Thoracic aorta (tissue), 2 donors: ENCODE measurements at places on chromosomes 5 and 9. TPM values are rescaled to one million over a fixed set of nuclear protein-coding genes. Genes with fewer than 3 reads are reported as not detected.

GRCh38 chr5:141338538-141339306, at the start of gene PCDHGA2:
PCDHGA2 (plus strand) TSS chr5:141338760.
- peaks cover 3% of the 10 kb centered on the region for H3K36me3 ChIP-seq
- peak within 1 kb of the TSS; percentile 64 for H3K4me3 ChIP-seq
- DNase-seq = no peak
- H3K27me3 ChIP-seq = no peaks in the 10 kb centered on the region
- no peak within 1 kb of the TSS for H3K27ac ChIP-seq

DNA sequence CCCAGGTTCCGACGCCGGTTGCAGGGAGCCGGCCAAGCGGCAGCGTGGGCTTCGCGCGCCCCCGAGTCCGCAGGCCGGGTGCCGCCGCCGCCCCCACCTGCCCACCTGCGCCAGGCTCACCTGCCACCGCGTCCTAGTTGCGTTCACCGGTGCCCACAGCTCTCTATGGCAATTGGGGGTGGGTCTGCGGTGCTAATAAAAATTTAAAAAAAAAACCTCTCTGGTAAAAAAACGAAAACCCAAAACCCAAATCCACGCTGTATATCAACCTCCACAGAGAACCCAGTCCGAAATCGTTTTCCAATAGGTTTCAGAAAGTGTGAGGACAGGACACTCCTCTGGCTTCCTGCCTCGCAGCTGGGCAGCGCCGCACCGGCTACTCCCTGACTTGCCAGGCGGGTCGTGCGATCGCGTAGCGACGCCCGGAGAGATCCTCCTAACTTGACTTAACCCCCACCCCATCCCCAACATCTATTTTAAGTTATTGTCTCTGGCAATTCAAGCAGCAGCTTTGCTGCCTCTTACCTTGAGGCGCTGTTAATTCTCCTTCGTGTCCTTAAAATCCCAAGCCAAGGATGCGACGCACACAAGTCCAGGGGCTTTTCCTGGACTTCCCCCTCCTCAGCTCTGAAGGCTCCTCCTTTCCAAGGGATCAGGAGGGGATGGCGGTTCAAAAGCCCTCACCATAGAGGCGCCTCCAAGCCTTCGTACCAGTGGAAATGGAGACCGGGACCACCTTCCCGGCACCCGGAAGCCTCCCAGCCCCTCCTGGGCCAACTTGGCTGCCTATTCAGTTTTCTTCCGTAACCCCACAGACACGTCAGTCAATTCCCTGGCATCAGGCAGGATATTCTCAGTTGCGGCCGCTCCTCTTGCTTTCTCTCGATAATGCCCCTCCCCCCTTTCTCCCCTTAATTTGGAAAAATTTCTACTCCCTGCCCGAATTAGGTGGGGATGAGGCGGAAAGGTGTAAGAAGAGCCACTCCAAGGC, 1639.4 kb upstream of the C9orf72 start:
- DNase-seq = no peak
- H3K36me3 ChIP-seq = no peaks in the 10 kb centered on the region
- H3K27ac ChIP-seq = no peak overlapping the region

- H3K4me3 ChIP-seq = no peak overlapping the region
- no peaks in the 10 kb centered on the region for H3K36me3 ChIP-seq
- H3K27me3 ChIP-seq = no peaks in the 10 kb centered on the region
Measured at GRCh38 chr9:72579880-72580550, 58.6 kb downstream of the TMC1 start.

DNA sequence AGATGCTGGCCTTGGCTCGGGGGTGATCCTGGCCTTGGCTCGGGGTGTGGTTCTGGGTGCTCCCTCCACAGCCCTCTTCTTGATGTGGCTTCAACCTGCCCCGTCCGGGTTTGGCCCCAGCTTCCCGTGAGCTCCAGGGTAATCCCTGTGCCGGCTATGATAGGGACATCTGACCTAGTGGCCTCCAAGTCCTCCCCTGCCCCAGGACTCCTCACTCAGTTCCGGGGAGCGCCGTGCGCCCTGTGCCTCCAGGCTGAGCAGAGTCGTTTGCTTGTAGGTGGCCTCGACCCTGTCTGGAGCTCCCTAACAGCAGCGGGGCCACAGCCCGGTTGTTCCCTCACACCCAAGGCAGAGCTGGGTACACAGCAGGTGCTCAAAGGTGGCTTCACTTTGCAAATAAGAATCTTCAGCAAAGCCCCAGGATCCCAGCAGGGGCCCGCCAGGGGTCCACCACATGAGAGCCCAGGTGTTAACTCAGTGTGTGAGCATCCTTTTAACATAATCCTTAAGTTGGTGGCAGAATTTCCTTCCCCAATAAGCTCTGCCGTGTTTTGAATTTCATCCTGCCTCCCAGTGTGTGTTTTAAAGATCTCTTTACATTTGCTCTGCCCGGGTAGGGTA, 32.3 kb upstream of the CEP72 start:
- no peak overlapping the region for H3K27ac ChIP-seq
- no peaks in the 10 kb centered on the region for H3K36me3 ChIP-seq
- no peaks in the 10 kb centered on the region for H3K4me1 ChIP-seq

DNA sequence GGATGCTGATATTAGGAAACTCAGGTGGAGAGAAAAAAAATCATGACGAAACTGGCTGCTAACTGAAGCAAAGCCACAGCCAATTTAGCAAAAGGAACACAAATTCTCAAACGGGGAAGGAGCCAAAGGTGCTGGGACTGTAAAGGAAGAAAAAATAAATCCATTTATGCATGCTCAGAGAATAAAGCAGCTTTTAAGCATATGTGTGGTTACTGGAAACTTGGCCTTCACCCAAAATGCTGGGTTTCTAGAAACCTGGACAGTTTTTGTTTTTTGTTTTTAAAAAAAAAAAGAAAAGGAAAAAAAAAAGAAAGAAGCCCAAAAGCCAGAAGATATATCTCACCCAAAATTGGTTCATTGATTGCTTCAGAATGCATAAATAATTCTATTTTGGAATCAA, 8.0 kb downstream of the WHRN start:
- H3K36me3 ChIP-seq = no peaks in the 10 kb centered on the region
- no peak overlapping the region for H3K4me3 ChIP-seq
- no peaks in the 10 kb centered on the region for H3K4me1 ChIP-seq
- no peak for DNase-seq

DNA sequence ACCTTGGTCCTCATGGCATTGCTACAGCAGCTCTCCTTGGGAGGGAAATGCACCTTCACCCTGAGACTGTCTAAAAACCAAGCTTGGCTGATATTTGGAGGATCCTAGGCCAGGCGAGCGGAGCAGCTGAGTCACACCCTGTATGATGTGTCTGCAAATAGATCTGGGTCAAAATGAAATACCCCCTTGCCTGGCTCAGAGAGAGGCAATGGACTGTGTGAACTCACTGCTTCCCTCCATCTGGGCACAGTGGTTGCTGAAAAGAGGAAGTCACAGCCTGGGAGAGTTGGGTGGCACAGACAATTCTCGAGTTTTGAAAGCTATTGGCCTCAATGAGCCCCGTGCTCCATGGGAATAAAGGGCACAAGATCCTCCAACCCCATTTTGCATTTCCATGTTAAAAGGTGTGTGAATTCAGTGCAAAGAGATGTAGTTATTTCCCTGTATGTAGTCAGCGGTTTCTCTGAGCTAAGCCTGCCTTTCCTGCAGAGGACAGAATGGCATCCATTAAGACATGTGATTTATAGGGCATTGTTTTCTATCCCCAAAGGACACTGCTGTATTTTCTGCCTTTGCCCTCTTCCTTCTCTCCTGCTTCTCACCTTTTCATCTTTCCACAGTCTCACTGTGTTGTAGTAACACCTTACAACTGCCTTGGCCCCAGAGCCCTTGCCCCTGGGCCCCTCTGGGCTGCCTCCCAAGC, 177.2 kb downstream of the GADD45G start:
- no peak for DNase-seq
- H3K4me1 ChIP-seq = no peaks in the 10 kb centered on the region
- H3K36me3 ChIP-seq = no peaks in the 10 kb centered on the region
- H3K27me3 ChIP-seq = no peaks in the 10 kb centered on the region
- H3K27ac ChIP-seq = no peak overlapping the region

GRCh38 chr5:1032551-1033027, 24.0 kb downstream of the NKD2 start:
- no peaks in the 10 kb centered on the region for H3K36me3 ChIP-seq
- peaks cover 7% of the 10 kb centered on the region for H3K4me1 ChIP-seq
- H3K4me3 ChIP-seq = no peak overlapping the region

DNA sequence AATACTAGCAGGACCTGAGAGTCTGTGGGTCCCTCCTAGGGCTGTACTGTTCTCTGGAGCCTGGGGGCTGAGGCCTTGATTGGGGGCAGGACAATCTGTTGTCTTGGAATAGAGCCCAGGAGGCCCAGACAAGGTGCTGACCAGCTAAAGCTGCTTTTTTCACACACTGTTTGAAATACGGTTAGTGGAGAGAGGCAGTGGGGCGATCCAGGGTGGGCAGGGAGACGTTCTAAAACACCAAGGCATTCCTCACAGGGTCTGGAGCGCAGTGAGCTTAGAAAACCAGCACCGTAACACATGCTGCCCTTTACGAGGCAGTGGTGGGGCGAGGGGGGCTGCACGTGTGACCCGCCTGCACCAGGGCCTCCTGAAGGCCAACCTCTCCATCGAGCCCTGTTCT, 55.1 kb downstream of the EHMT1 start:
- no peak for DNase-seq
- no peak overlapping the region for H3K4me3 ChIP-seq
- no peak overlapping the region for H3K27ac ChIP-seq

DNA sequence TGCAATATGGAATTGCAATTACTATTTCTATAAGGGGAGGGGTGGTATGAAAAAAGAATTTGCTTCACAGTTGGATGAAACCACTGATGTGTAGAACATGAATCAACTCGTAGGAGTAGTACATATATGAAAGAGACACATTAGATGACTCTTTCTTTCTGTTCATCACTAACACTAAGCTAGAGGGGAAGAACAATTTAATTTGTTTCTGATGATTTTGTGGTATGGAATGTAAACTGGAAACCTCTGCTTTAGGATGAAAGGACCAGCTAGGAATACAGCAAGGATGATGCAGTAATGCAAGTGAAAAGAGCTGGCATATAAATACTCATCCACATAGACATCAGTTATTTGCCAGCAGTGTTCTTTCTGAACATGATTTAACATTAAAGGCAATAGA, 113.4 kb downstream of the PAPPA start:
- no peaks in the 10 kb centered on the region for H3K4me1 ChIP-seq
- H3K36me3 ChIP-seq = peaks cover 3% of the 10 kb centered on the region
- DNase-seq = no peak
- H3K27me3 ChIP-seq = no peaks in the 10 kb centered on the region
- no peak overlapping the region for H3K27ac ChIP-seq

- H3K4me1 ChIP-seq = no peaks in the 10 kb centered on the region
- DNase-seq = no peak
- H3K4me3 ChIP-seq = no peak overlapping the region
- H3K27me3 ChIP-seq = no peaks in the 10 kb centered on the region
- no peak overlapping the region for H3K27ac ChIP-seq
Measured at GRCh38 chr5:159645179-159645846, 271.0 kb upstream of the ADRA1B start.

GRCh38 chr5:160539431-160539830, 117.8 kb downstream of the PTTG1 start:
- H3K4me3 ChIP-seq = no peak overlapping the region
- no peaks in the 10 kb centered on the region for H3K36me3 ChIP-seq
- H3K27me3 ChIP-seq = no peaks in the 10 kb centered on the region
- no peak overlapping the region for H3K27ac ChIP-seq

DNA sequence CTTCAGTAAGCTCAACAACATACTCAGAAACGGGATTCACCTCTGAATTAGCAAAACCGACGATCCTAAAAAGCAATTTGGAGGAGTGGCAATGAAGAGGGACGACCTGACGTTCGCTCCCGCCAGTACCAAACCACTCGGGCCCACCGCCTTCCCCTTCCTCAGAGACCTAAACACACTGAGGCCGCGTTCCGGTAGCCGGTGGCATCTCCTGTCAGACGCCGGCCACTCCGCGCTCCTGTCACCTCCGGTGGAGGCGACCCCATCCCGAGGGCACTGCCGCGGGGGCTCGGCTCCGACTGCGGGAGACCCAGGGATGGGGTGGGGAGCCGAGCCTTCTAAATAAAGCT, 617 bp downstream of the PPP6C start:
- peaks cover 50% of the 10 kb centered on the region for H3K4me1 ChIP-seq
- H3K4me3 ChIP-seq = peak overlapping the region; percentile 88
- DNase-seq = no peak
- peak overlapping the region; percentile 94 for H3K27ac ChIP-seq
- no peaks in the 10 kb centered on the region for H3K27me3 ChIP-seq

DNA sequence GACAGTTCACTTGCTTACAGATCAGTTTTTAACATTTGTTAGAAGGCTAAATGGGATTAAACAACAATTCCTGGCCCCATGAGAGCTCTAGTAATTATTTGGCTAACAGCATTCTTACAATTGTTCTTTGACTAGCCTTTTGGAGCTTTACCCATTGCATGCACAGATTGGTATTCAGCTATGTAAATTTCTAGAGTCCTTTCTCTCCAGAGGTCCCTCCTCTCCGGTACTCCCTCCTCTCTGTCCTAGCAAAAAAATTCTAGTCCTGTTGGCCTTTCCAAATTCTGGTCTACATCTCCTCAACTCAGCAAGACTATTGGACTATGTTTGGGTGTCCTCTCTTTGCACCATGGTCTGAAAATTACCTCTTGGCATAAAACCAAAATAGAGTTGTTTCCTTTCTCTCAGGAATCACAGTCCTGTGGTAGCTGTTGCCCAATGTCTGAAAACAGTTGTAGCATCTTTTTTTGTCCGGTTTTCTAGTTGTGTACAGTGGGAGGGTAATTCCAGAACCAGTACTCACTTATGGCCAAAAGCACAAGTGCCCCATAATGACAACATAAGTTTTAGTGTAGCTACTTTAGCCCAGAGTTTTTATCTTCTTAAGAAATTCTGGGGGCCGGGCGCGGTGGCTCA, 18.1 kb downstream of the SAR1B start:
- no peak overlapping the region for H3K4me3 ChIP-seq
- no peak for DNase-seq
- H3K27ac ChIP-seq = no peak overlapping the region
- H3K4me1 ChIP-seq = no peaks in the 10 kb centered on the region

DNA sequence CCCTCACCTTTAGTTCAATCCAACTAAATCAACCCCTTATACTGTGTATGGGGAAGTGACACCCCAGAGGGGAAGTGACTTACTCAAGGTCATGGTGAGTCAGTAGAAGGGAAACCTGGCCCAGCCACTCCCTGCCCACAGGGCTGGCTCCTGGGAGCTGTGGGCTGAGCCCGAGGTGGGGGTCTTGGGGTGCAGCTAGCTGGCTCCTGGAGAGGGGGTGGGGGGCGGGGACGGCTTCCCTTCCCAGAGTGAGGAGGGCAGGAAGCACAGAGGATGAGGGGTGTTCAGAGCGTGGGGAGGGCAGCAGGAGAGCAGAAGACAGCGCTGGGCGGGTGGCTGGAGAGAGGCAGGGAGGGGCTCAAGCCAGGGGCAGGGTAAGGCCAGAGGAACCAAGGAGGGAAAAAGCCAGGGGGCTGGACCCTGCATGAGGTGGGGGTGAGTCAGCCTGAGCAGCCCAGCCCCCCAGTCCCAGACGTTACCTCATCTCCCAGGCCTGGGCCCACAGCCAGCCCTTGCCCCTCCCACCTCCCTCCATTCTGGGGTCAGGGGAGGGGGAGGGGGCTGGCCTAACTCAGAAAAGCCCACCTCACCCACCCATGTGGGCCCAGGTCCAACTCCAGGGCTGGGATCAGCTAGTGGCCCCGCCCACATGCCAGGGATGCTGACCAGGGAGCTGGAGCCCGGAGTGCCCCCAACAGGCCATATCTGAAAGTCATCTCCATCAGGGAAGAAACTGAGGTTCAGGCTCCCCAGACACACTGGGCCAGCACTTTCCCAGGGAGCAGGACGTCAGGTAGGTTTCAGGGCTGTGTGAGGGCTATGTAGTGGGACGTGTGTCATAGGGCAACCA, 2.8 kb downstream of the PDLIM7 start:
- H3K36me3 ChIP-seq = peaks cover 43% of the 10 kb centered on the region
- H3K4me1 ChIP-seq = peaks cover 55% of the 10 kb centered on the region

Gene GPR151
- not detected for total RNA-seq

Gene CCDC192
- not detected for total RNA-seq

Gene FAM151B
- total RNA-seq = 7.4 TPM

Gene GGTA1
- 102 TPM for total RNA-seq

Gene NMUR2
- total RNA-seq = not detected

Gene CD274
- total RNA-seq = 2.2 TPM

Gene ENTPD8
- not detected for total RNA-seq

Gene NEUROG1
- not detected for total RNA-seq
